ENCODE measurements at places on chromosomes 6 and 20.

DNA sequence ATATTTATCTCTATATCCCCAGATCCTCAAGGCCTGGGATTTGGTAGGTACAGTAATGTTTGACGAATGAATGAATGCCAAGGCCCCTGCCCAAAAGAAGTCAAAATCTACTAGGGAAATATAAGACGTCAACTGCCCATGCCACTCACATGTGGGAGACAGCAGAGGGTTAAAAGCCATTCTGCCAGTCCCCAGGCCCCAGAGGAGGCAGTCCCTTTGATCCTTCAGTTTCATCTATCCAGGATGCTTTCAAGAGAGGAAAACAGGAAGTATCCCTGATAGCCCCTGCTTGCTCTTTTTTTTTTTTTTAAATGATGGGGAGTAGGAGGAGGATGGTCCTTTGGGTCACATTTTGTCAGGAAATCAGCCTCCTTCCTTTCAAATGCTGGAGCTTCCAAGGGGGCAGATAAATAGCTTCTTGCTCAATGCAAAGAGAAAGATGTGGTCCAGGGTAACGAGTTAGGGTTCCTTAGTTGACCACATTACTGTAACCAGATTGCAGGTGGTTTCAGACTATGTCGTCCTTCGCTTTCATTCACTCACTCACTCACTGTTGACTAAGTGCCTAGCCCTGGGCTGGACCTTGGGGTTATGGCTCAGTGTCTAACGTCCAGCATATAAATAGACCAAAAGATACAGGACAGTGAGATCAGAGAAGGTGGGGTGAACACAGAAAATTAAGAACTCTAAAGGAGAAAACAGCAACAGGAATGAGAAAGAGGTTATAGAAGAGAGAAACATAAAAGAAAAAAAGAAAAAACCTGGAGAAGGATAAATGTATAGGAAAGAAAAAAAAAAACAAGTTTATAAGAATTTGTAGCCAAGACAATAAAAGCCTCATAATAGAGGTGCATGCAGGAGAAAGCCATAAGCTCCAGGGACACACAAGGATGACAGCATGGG lies 64.6 kb upstream of the PIM1 start:
- no peak for DNase-seq

GRCh38 chr6:141195251-141195832 lies 937.4 kb upstream of the GJE1 start:
- DNase-seq: no peak

- no peak for DNase-seq
Observed at GRCh38 chr6:35014786-35015185, 125.7 kb downstream of the ANKS1A start.

DNA sequence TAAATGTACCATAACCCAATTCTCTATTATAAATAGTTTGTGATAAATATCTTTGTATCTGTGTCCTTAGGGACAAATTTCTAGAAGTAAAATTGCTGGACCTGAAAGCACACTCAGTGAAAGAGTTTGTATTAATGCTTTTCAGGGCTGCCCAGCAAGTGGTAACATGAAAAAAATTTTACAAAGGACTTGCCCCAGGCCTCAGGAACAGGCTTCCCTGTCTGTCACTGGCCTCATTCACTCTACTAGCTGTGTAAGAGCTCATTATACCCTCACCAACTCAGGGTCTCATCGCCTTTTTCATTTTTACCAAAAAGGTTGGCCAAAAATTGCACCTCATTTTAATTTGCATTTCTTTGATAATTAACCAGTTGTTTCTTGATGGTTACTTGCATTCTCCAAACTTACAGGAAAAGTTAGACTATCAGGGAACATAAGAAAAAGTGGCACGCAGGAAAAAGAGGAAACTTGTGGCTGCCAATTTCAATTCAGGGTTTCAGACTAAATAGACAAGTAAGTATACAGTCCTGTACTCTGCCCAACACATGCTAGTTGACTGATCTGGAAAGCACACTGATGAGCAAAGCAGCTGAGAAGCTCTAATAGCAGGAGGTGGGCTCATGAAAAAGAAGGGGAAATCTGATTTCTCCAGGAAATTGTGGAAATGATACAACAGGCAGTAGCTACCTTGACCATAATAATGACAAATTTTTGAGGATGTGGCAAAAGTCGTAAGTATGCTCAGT lies 161.5 kb downstream of the KIF6 start:
- no peak for DNase-seq

GRCh38 chr20:32110173-32110704 lies 725 bp downstream of the TM9SF4 start:
- DNase-seq: no peak

DNA sequence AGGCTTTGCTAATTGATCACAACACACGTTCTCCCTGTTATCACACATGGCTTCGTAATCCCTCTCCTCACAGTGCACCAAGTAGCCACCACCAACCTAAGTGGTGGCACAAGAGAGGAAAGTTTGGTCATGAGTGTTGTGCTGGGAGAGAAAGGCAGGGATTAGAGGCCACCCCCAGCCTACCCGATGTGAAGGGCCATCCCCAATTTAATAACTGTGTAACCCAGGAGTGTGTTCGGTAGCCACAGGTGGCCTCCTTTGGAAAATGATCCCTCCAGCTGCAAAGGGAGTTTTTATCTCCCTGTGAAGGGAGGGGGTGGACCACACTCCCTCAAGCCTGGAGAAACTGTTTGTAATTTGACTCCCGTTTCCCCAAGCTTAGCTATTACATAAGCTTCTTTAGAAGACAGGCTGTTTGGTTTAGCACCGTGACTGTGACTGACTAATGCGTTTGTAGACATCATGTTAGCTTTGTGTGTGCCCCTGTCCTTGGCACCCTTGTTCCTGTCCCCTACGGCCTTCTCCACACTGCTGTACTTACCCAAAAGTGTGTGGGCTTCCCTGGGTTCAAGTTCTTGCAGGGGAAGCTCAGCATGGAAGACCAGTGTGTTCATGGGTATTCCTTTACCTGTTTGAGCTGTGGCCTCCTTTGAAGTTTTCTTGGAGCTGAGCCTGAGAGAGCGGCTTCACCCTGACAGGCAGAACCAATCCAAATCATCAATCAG lies 20.6 kb downstream of the PPP1R16B start:
- no peak for DNase-seq

DNA sequence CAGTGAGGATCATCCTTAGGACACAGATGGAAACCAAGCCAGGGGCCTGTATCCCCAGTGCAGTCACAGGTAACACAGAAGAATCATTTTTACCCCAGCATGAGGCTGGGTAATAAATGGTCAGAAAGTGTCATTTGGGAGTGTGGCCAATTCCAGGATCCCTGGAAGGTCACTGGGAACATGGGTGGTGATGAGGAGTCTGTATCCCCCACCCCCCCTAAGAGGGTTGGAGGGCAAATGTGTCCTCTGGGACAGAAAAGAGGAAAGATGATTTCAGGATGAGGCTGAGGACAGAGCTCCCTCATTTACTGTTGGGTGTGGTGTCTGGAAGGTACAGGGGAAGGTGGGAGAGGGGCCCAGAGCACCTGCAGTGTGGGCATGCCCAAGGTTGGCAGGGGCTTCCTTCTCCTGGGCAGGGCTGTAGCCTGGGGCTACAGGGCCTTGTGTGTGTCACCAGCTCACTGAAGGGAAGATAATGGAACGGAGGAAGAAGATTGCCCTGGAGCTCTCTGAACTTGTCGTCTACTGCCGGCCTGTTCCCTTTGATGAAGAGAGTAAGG lies 34.5 kb downstream of the PLCG1 start:
- no peak for DNase-seq

DNA sequence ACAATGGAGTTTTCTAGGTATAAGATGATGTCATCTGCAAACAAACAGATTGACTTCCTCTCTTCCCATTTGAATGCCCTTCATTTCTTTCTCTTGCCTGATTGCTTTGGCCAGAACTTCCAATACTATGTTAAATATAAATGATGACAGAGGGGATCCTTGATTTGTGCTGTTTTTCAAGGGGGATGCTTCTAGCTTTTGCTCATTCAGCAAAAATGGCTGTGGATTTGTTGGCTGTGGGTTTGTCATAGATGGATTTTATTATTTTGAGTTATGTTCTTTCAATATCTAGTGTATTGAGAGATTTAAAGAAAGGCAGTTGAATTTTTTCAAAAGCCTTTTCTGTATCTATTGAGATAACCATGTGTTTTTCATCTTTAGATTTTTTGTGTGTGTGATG lies 662.4 kb upstream of the EYS start:
- no peak for DNase-seq

GRCh38 chr6:56255349-56255748 lies 8.0 kb upstream of the COL21A1 start:
- no peak for DNase-seq

- DNase-seq: no peak
Observed at GRCh38 chr20:5880326-5880725, 70.0 kb downstream of the TRMT6 start.

DNA sequence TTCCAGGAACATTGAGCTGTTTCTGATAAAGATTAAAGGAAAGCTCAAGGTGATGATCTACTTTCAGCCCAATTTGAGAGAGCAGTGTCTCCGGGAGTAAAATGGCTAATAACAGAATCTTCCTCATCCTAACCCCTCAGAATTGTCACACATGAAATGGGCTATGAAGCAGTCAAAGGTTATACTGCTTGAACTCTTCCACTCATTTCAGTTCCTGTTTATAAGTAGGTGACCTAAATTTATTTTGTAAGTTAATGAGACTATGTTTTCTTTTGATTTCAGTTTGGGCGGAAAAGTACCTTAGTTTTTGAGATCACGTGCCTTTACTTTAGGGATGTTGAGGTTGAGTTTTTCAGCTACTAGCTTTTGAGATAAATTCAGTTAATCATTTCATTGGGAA lies 47.2 kb downstream of the QKI start:
- peak; percentile 50 for DNase-seq

GRCh38 chr20:57434390-57434700 lies 43.1 kb downstream of the RBM38 start:
- no peak for DNase-seq

DNA sequence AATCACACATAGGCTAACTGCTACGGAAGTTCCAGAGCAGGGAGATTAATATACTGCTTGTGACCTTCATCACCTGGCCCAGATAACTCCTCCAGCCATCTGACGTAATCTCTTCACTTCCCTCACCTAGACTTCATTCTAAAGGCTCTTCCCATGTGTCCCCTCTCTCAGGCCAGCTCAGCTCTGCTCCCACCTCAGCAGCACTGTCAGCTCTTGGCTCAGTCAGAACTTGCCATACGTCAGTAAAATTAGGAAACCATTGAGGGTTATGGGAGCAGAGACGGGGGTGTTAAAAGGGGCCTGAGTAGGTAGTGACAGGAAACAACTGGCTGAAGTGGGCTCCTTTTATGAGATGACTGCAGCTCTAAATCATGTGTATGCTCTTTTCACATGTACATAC lies 101.5 kb downstream of the KIF6 start:
- no peak for DNase-seq

GRCh38 chr6:151121900-151122299 lies 117.9 kb upstream of the AKAP12 start:
- DNase-seq: no peak

- no peak for DNase-seq
Observed at GRCh38 chr20:56587307-56588041, 41.6 kb upstream of the TFAP2C start.

DNA sequence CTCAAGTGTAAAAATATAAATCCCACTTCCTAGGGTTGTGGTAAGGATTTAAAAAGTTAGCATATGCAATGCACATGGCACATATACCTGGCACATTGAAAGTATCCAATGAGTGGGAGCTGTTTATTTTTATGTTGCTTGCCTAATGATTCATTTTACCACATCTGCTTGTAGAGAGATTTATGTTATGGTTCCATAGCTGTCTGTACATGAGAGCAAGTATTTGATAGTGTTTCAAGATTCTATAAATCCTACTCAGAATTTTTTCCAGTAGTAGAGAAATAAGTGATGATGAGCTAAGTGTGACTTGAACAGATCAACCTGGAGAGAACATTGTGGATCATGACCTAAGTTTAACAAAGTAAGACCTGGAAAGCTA lies 125.3 kb upstream of the SPTLC3 start:
- no peak for DNase-seq

DNA sequence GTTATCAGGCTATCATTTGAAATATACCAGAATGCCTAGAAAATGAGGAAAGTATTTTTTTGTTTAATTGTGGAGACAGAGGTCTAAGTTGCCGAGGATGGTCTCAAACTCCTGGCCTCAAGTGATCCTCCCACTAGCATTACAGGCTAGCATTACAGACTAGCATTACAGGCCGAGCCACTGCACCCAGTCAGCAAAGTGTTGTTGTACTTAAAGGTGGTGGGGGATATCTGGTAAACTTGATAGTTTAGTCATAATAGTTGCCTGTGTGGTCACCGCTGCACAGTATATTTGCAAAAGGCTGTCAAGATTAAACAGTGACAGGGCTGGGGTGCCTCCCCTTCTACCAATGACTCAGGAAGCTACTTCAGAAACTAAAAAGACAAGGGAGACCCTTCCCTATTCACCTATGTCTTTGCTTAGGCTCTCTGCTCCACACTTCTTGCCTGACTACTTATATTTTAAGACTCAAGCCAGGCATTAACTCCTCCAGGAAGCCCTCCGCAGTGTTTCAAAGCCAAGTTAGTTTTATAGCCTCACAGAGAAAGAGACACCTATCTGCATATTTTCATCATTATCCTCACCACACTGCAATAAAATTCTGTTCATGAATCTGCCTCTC lies 3.1 kb upstream of the AKIRIN2 start:
- no peak for DNase-seq

GRCh38 chr20:57911512-57912226 lies 201.9 kb upstream of the PMEPA1 start:
- DNase-seq: no peak

- no peak for DNase-seq
Observed at GRCh38 chr6:14217728-14218518, 100.4 kb downstream of the CD83 start.

DNA sequence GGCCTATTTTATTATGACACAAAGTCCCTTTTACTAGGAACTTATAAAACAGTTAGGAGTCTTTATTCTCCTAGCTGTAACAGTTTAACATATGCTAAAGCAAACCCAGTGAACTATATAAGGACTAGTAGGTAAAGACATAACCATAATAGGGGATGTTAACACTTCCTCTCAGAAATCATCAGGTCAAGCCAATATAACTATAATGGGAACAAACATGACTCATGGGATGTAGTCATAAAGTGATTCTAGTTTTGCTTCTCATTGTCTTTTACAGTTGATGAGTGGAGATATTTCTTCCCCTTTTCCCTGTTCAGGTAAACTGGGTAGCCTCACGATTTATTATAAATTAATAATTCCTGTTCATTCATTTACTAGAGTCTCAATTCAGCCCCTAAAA lies 9.7 kb downstream of the PTCHD4 start:
- no peak for DNase-seq

GRCh38 chr6:142946924-142947713 lies 2.1 kb upstream of the HIVEP2 start:
- DNase-seq: peak; percentile 84

DNA sequence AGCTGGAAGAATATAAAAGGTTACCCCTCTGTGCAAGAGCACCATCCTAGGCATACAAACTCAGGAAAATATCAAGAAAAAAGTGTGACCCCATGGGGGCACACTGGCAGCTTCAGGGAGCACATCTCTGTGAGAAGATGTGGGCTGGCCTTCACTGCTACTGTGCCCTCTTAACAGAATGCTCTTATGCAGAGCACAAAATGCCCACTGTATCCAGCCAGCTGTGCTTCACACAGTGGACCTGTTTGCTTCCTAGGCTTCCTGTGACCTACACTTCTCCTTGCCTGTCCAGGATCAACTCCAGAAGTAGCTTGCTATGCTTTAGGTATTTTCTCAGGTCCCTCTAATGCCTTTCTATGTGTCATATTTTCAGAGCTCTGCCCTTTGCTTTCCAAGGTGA lies 380.2 kb upstream of the MMS22L start:
- DNase-seq: no peak
